ENCODE measurements at places on chromosomes 5 and 9.

DNA sequence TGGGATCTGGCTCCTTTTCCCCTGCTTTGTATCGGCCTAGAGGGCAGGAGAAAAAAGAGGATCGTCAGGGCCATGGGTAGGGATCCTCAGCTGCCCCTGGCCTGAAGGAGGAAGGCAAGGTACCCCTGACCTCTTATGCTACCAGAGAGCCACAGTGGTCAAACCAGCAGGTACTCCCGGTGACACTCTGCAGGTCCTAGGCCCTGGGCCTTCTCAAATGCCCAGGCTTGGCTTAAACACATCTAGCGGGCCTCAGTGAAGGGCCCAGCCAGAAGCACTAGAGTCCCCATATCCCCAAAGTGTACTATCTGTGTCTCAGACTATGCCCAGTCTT is 3.5 kb downstream of the IRF1 start:
- no peak for DNase-seq

GRCh38 chr5:76175051-76175666 is 92.0 kb downstream of the SV2C start:
- peak; percentile 9 for DNase-seq

DNA sequence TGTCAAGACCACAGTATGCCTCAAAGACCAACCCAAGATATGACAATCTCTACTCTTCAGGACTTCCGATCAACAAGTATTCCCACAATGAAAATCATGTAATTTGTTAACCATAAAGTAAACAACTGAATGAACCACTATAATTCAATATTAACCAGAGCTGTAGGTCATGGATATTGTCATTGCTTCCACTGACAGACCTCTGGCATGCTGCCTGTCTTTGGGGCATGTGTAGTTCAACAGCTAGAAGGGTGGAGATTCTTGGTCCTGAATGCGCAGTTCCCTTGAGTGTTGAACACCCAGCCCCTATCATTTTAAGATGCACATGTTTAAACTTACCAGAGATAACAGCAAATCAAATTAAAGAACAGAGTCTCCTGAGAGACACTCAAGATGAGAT is 283.0 kb downstream of the CEMIP2 start:
- DNase-seq: no peak

- DNase-seq: no peak
Measured at GRCh38 chr5:153350175-153350883, 140.1 kb upstream of the GRIA1 start.

DNA sequence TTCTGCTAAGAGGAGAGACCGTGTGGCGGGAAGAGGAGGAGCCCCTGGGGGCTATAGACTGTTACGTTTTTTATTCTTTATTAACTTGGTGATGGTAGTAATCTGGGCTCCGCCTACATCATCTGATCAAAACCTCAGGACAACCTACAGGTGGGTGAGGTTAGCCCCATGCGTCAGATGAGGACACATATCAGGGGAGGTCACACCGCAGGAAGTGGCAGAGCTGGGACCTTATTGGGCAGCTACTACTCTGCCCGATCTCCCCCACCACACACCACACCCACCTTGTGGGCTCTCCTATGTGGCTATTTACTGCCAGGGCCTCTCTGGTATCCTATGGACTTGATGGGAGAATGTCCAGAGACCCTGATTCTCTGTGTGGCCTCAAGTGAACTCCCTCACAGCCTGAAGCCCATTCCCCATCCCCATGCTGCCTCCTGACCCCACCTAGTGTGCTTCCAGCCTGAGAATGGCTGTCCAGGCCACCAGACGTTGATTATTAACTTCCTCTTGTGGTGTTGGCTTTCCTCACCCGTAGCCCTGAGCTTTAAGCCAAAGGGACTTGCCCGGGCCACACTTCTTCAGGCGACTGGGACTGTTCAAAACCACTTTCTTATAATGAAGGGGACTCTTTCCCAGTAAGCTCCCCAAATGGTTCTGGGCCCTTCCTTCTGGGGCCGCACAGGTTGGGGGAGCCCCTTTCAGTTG is 8.2 kb downstream of the UNC5A start:
- no peak for DNase-seq

DNA sequence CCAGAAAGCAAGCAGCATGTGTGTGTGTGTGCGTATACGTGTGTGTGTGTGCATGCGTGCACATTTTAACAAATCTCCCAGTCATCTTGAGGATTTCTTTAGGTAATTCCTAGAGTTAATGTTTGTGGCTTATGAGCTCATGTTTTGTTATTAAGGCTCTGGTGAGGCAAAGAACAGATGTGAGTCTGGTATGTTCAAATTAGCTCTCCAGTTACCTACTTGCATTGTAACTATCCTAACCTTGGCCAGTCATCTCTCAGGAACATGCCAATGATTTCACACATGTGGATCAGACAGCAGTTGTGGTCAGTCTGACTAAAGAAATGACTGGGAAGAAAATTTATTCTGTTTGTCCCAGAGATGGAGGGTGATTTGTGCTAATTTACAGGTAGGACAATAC is 163.1 kb downstream of the IZUMO3 start:
- peak; percentile 22 for DNase-seq
